Activated CD8-positive, alpha-beta T cell treated with anti-CD3 and anti-CD28 coated beads, Interleukin-2, amount 10 ng/mL, durations not matched to agents 7 days and 5 days (primary cell): ENCODE measurements at places on chromosomes 16 and 17.

DNA sequence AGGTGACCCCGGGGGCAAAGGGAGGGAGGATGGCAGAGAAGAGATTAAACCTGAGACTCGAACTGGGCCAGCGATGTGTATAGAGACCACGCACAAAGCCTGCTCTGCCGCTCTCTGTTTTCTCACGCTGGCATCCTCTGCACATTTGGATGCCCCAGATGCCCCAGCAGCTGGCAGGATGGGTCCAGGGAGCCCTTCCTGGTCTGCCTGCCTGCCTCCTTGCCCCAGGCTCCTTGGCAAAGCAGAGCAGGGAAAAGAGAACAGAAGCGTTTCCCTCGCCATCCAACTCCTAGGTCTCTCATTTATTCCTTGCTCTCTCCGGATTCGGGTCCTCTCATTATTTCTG is 5.2 kb upstream of the PIPOX start:
- H3K4me1 ChIP-seq: peaks cover 3% of the 10 kb centered on the region
- H3K27ac ChIP-seq: no peak overlapping the region
- no peaks in the 10 kb centered on the region for H3K36me3 ChIP-seq
- no peak for DNase-seq

GRCh38 chr17:38354466-38354865 is 2.8 kb downstream of the SOCS7 start:
- peaks cover 36% of the 10 kb centered on the region for H3K4me1 ChIP-seq
- no peak overlapping the region for H3K4me3 ChIP-seq
- DNase-seq: no peak
- no peaks in the 10 kb centered on the region for H3K27me3 ChIP-seq

GRCh38 chr17:50148226-50149090 is 2.0 kb downstream of the PPP1R9B start:
- no peaks in the 10 kb centered on the region for H3K27me3 ChIP-seq
- peaks cover 55% of the 10 kb centered on the region for H3K4me1 ChIP-seq
- H3K36me3 ChIP-seq: peaks cover 49% of the 10 kb centered on the region
- H3K27ac ChIP-seq: peak overlapping the region; percentile 86
- peak overlapping the region; percentile 95 for H3K4me3 ChIP-seq

- no peak overlapping the region for H3K27ac ChIP-seq
- peaks cover 40% of the 10 kb centered on the region for H3K36me3 ChIP-seq
- no peak for DNase-seq
- no peak overlapping the region for H3K4me3 ChIP-seq
- no peaks in the 10 kb centered on the region for H3K27me3 ChIP-seq
- peaks cover 17% of the 10 kb centered on the region for H3K4me1 ChIP-seq
These were observed 8.0 kb downstream of the SGF29 start for GRCh38 chr16:28561557-28562187.

GRCh38 chr17:81160306-81160705 is 5.0 kb upstream of the PVALEF start:
- H3K27ac ChIP-seq: peak overlapping the region; percentile 25
- no peaks in the 10 kb centered on the region for H3K36me3 ChIP-seq
- peak; percentile 42 for DNase-seq
- H3K4me3 ChIP-seq: no peak overlapping the region

GRCh38 chr16:81564421-81564911 is 119.9 kb downstream of the CMIP start:
- H3K36me3 ChIP-seq: no peaks in the 10 kb centered on the region
- no peaks in the 10 kb centered on the region for H3K27me3 ChIP-seq
- no peak overlapping the region for H3K4me3 ChIP-seq
- H3K27ac ChIP-seq: no peak overlapping the region
- peaks cover 14% of the 10 kb centered on the region for H3K4me1 ChIP-seq
- no peak for DNase-seq

- no peaks in the 10 kb centered on the region for H3K27me3 ChIP-seq
- H3K4me1 ChIP-seq: peaks cover 34% of the 10 kb centered on the region
- H3K4me3 ChIP-seq: peak overlapping the region; percentile 91
- H3K36me3 ChIP-seq: peaks cover 4% of the 10 kb centered on the region
- peak overlapping the region; percentile 100 for H3K27ac ChIP-seq
- DNase-seq: no peak
These were observed 39.2 kb upstream of the ARL4D start for GRCh38 chr17:43359469-43360110.

- no peak overlapping the region for H3K4me3 ChIP-seq
- H3K4me1 ChIP-seq: peaks cover 82% of the 10 kb centered on the region
- H3K27ac ChIP-seq: no peak overlapping the region
- no peak for DNase-seq
These were observed 38.1 kb downstream of the ANKRD11 start for GRCh38 chr16:89452241-89452640.

- no peaks in the 10 kb centered on the region for H3K27me3 ChIP-seq
- peak overlapping the region; percentile 12 for H3K27ac ChIP-seq
- DNase-seq: no peak
- H3K4me1 ChIP-seq: peaks cover 24% of the 10 kb centered on the region
- no peak overlapping the region for H3K4me3 ChIP-seq
- H3K36me3 ChIP-seq: no peaks in the 10 kb centered on the region
These were observed 50.8 kb downstream of the TOM1L2 start for GRCh38 chr17:17921192-17922069.

DNA sequence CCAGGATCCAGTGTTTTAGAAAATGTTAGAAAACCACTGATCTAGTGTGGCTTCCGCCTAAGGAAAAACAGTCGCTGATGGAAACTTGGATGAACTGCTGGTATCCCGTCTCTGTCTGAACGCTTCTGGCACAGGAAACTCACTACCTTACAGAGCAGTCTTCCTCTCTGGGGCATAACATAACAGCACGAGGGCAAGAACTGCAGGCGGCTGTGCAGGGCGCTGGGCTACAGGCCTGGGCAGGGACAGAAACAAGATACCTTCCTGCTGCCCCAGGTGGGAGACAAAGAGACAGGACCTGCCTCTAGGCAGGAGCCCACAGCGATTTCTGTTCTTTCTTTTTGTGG is 10.5 kb downstream of the MXRA7 start:
- no peaks in the 10 kb centered on the region for H3K36me3 ChIP-seq
- peaks cover 27% of the 10 kb centered on the region for H3K4me1 ChIP-seq
- no peak overlapping the region for H3K4me3 ChIP-seq
- peak overlapping the region; percentile 72 for H3K27ac ChIP-seq

GRCh38 chr17:7440834-7441195 is 1.5 kb downstream of the FGF11 start:
- H3K27me3 ChIP-seq: peaks cover 27% of the 10 kb centered on the region
- peaks cover 22% of the 10 kb centered on the region for H3K36me3 ChIP-seq
- H3K27ac ChIP-seq: peak overlapping the region; percentile 56
- peaks cover 53% of the 10 kb centered on the region for H3K4me1 ChIP-seq
- H3K4me3 ChIP-seq: peak overlapping the region; percentile 95

DNA sequence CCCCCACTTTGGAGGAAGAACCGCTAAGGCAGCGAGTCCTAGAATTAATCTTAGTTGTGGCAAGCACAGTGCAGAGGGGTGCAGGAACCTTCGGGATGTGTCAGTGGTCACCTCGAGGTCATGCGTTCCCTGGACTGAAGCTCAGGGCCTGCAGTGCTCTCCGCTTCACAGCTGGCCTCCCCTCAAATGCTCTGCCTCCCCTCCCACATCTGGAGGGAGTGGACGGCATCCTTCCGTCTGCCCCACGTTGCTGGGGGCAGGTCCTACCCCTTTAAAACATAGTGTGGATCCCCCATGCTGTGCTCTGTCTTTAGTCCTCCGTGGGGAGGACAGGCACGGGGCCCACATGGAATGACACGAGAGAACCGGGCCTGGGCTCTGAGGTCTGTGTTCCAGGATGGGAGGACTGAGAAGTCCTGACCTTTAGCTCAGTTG is 99.5 kb upstream of the CDC42EP4 start:
- DNase-seq: no peak
- no peaks in the 10 kb centered on the region for H3K4me1 ChIP-seq
- H3K27me3 ChIP-seq: no peaks in the 10 kb centered on the region
- no peak overlapping the region for H3K4me3 ChIP-seq
- no peak overlapping the region for H3K27ac ChIP-seq
- H3K36me3 ChIP-seq: peaks cover 4% of the 10 kb centered on the region

- H3K27me3 ChIP-seq: no peaks in the 10 kb centered on the region
- DNase-seq: no peak
- peak overlapping the region; percentile 22 for H3K4me3 ChIP-seq
- H3K36me3 ChIP-seq: peaks cover 27% of the 10 kb centered on the region
These were observed 1.8 kb upstream of the JMJD8 start for GRCh38 chr16:685967-686366.

GRCh38 chr16:71724320-71724751 is at the start of gene PHLPP2:
Gene PHLPP2, minus strand, starts transcription at chr16:71724701. Its CDS starts 9,906 bp downstream, at chr16:71714795.
- no peak for DNase-seq
- H3K4me1 ChIP-seq: peaks cover 21% of the 10 kb centered on the region
- H3K36me3 ChIP-seq: no peaks in the 10 kb centered on the region
- peak within 1 kb of the TSS; percentile 43 for H3K27ac ChIP-seq
- H3K27me3 ChIP-seq: peaks cover 10% of the 10 kb centered on the region

- H3K27me3 ChIP-seq: no peaks in the 10 kb centered on the region
- no peak overlapping the region for H3K27ac ChIP-seq
- peaks cover 2% of the 10 kb centered on the region for H3K36me3 ChIP-seq
- H3K4me3 ChIP-seq: no peak overlapping the region
- no peaks in the 10 kb centered on the region for H3K4me1 ChIP-seq
These were observed 100.5 kb downstream of the FTO start for GRCh38 chr16:53804467-53804866.

GRCh38 chr17:62696726-62697490 is 69.4 kb downstream of the MRC2 start:
- DNase-seq: no peak
- H3K4me1 ChIP-seq: no peaks in the 10 kb centered on the region
- H3K27me3 ChIP-seq: peaks cover 3% of the 10 kb centered on the region
- H3K4me3 ChIP-seq: no peak overlapping the region
- no peaks in the 10 kb centered on the region for H3K36me3 ChIP-seq

- DNase-seq: no peak
- peaks cover 37% of the 10 kb centered on the region for H3K27me3 ChIP-seq
- H3K4me3 ChIP-seq: no peak overlapping the region
- no peaks in the 10 kb centered on the region for H3K4me1 ChIP-seq
- H3K27ac ChIP-seq: no peak overlapping the region
These were observed 24.0 kb upstream of the PHB1 start for GRCh38 chr17:49438436-49439278.

- H3K4me1 ChIP-seq: peaks cover 75% of the 10 kb centered on the region
- H3K4me3 ChIP-seq: no peak overlapping the region
- peaks cover 7% of the 10 kb centered on the region for H3K36me3 ChIP-seq
These were observed 3.2 kb downstream of the KSR1 start for GRCh38 chr17:27459433-27459832.

DNA sequence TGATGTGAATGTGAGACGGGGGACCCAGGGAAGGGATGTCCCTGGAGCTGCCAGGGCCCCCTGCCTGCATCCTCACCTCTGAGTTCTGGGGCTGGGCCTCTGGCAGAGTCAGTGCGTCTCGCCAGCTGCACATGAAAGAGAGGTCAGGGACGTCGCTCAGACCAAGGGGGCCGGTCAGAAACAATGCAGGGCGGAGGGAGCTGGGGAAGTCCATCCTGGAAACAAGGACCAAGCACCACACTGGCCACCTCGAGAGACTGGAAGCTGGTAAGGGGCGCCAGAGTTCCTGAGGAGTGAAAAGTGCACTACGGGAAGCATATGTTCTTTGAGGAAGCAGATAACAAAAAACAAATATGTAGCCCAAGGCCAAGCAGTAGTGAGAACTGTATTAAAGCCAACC is 2.1 kb downstream of the TAF1C start:
- H3K4me3 ChIP-seq: peak overlapping the region; percentile 94
- H3K27me3 ChIP-seq: no peaks in the 10 kb centered on the region
- H3K4me1 ChIP-seq: peaks cover 25% of the 10 kb centered on the region

GRCh38 chr16:72066747-72067146 is 3.7 kb downstream of the HPR start:
- H3K4me1 ChIP-seq: no peaks in the 10 kb centered on the region
- H3K27me3 ChIP-seq: no peaks in the 10 kb centered on the region
- DNase-seq: peak; percentile 22
- no peaks in the 10 kb centered on the region for H3K36me3 ChIP-seq
- no peak overlapping the region for H3K27ac ChIP-seq
- H3K4me3 ChIP-seq: no peak overlapping the region

DNA sequence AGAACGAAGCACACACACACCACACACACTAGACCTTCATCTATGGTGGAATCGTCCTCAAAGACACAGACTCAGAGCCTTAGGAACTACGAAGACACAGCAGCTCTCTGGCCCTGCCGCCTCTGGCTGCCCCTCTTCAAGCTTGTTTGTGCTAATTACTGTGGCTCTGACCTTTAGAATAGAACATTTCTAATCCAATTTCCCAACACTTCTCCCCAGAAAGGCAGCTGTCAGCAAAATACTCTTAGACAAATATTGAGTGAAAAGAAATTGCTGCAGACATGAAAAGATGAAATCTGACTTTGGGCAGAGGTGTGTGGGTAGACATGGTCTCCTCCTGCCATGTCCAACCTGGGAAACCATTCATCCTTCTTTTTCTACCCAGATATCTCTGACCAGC is 152.0 kb upstream of the DNAH9 start:
- H3K27ac ChIP-seq: no peak overlapping the region
- no peaks in the 10 kb centered on the region for H3K36me3 ChIP-seq
- H3K4me1 ChIP-seq: no peaks in the 10 kb centered on the region
- H3K27me3 ChIP-seq: no peaks in the 10 kb centered on the region
- DNase-seq: no peak

- no peak overlapping the region for H3K27ac ChIP-seq
- DNase-seq: no peak
- no peaks in the 10 kb centered on the region for H3K36me3 ChIP-seq
These were observed 230.5 kb upstream of the ASIC2 start for GRCh38 chr17:33523577-33523981.
